ENCODE measurements at places on chromosomes 5 and 9. TPM values are rescaled to one million over a fixed set of nuclear protein-coding genes. Genes with fewer than 3 reads are reported as not detected.

BASP1 gene
- total RNA-seq, result 37.1 TPM

SLC23A1 gene
- total RNA-seq, result 3.7 TPM

PPIP5K2 gene
- total RNA-seq, result 17.1 TPM

PDCD1LG2 gene
- total RNA-seq, result not detected

DNM1 gene
- total RNA-seq, result 9.9 TPM

PNPLA7 gene
- total RNA-seq, result 27.2 TPM

EIF4E1B gene
- total RNA-seq, result not detected

PCDHGA2 gene
- total RNA-seq, result 5.3 TPM

PROB1 gene
- total RNA-seq, result 0.32 TPM

OTP gene
- total RNA-seq, result not detected

NR4A3 gene
- total RNA-seq, result 0.98 TPM

BRD8 gene
- total RNA-seq, result 35.0 TPM

LAMC3 gene
- total RNA-seq, result 9.1 TPM

MARCOL gene
- total RNA-seq, result not detected

DPYSL3 gene
- total RNA-seq, result 32.2 TPM

NNT gene
- total RNA-seq, result 25.3 TPM

NINJ1 gene
- 107 TPM for total RNA-seq

GFI1B gene
- 0.13 TPM for total RNA-seq

OMD gene
- total RNA-seq, result 2.8 TPM

SKP1 gene
- 275 TPM for total RNA-seq

RNF183 gene
- total RNA-seq, result not detected

FCN2 gene
- not detected for total RNA-seq

CKMT2 gene
- total RNA-seq, result 9.8 TPM

SLC4A9 gene
- total RNA-seq, result not detected

STK32A gene
- 9.6 TPM for total RNA-seq

SV2C gene
- total RNA-seq, result 0.04 TPM

INSL4 gene
- total RNA-seq, result not detected
